H1 (cell line): ENCODE measurements at places on chromosomes 7 and 10.

DNA sequence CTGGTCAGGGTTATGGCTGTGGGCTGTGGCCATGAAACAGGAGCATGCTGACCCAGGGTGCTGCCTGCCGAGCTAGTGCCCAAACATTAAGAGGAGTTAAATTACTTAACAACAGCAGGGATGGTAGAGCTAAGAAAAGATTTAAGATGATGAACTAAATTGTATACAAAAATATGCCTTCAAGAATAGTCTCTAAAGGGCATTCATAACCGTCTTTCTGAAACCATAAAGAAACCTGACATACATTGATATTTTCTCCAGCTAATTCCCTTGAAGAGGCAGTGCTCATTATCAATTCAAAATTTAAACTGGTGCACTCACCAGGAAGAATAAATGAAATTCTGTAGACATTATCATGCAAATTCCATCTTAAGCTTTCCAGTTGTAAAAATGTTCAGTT lies 265.8 kb upstream of the TAC1 start:
- DNase-seq = no peak

DNA sequence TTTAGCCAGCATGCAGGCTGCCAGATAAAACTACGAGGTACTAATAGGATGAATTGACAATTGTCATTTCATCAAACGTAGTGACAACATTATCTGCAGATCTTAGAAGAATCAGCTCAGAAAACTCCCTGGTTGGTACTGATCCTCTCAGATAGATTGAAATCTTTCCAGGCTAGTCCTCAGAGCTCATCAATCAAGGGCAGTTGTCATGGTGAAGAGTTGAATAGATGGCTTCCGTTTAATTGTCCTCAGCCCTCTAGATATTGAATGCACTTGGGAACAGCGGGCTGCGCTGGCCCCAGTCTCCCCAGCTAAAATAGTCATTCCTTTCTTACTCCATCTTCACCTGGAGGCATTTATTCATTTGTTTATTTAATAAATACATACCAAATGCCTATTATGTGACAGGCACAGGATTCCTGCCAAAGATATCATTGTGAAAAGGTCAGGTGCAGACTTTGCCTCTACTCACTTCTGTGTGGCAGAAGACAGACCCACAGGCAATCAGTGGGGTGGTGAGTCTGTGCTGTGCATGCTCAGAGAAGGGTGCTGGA lies 1081.6 kb downstream of the TYW1 start:
- DNase-seq = no peak

DNA sequence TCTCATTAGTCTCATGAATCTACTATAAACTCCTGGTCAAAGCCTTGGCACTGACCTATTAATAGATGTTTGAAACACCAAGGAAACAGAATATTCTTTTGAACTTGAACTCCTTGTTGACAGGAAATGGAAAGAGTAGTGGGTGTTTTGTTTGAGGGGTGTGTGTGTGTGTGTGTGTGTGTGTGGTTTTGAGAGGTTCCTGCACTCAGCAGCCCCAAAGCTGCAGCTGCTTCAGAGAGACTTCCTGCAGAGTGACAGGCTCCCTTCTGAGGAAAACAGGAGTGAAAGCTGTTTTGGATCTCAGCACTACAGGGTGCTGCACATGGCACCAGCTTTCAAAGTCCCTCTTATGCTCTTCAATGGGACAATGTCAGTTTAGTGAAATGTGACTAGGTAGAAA lies 546.5 kb upstream of the STEAP1 start:
- no peak for DNase-seq

DNA sequence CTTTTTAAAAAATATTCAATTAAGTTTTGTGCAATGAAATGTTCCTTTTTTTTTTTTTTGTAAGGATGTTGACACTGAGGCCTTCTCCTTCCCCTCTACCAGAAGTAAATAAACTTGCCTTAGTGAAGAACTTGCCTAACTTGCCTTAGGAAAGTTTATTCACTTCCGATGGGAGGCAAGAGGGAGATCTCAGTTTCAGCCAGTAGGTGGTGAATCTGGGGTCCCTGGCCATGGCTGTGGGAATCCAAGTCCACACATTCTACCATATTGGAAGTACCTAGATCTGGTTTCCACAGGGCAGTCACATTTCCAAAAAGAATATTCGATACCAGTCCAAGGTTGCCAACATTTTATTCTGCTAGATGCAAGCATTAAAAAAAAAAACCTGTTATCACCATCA lies 270.9 kb downstream of the CCSER2 start:
- DNase-seq = no peak

GRCh38 chr7:81430150-81430549 lies 339.7 kb downstream of the HGF start:
- no peak for DNase-seq

- no peak for DNase-seq
These were observed 155.2 kb downstream of the ARID5B start for GRCh38 chr10:62056698-62057097.

GRCh38 chr10:48836605-48837004 lies 103.0 kb downstream of the LRRC18 start:
- no peak for DNase-seq

- DNase-seq = no peak
These were observed 34.7 kb downstream of the RBM17 start for GRCh38 chr10:6123532-6123931.

GRCh38 chr7:47978790-47979144 lies 648 bp downstream of the HUS1 start:
- DNase-seq = no peak

DNA sequence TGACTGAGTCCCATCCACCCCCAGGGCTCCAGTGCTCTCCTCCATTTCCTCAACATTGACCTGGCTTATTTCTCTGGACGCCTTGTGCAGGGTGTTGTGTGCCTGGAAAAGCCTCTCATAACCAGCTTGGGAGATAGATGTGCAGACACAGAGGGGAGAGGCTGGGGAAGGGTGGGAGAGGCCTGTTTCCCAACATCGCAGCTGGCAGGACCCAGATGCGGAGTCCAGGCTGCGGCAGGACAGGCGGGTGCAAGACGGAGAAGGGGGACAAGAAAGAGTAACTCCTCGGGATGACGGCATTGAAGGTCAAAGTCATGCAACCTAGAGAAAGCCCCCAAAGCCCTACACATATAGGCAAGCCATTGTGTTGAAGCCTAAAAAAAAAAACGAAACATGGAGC lies 54.1 kb upstream of the ANTXRL start:
- DNase-seq = no peak

GRCh38 chr10:87658858-87659555 lies 671 bp upstream of the PAPSS2 start:
- peak; percentile 59 for DNase-seq

DNA sequence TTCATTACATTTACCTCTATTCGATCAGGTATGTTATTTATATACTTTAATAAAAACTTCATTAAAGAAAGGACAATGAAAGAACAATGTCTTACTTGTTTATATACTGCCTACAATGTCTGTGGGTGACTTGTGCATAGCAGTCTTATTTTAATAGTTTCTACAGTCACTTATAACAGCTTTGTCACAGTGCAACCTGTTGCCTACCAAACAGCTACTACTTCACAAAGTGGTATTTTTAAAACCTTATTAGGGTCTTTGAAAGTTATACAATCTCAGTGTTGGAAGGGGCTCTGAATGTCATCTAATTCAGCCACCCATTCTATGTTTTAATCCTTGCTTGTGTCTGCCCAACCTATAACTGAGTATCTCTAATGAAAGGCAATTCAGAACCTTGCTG lies 19.0 kb downstream of the MTPN start:
- no peak for DNase-seq

GRCh38 chr7:128790315-128791041 lies 1.3 kb upstream of the CCDC136 start:
- DNase-seq = peak; percentile 82

DNA sequence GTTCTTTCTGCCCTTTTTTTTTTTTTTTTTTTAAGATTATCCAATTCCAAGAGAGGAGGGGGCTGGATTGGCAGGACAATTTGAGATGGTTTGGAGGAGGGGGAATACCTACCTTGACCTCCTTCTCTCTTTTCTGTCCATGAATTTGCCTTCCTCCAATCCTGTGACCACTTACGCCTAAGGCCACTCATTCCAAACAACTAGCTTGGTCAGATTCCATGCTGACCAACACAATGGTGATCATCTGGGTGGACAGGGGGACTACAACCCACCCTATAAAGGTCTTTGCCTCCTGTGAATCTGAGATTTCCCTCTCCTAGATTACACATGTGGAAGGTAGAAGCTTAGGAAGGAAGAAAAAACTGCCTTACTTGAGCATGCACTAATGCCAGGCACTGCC lies 2.3 kb upstream of the LDB1 start:
- DNase-seq = no peak

- no peak for DNase-seq
These were observed 17.5 kb upstream of the LFNG start for GRCh38 chr7:2501947-2502646.

DNA sequence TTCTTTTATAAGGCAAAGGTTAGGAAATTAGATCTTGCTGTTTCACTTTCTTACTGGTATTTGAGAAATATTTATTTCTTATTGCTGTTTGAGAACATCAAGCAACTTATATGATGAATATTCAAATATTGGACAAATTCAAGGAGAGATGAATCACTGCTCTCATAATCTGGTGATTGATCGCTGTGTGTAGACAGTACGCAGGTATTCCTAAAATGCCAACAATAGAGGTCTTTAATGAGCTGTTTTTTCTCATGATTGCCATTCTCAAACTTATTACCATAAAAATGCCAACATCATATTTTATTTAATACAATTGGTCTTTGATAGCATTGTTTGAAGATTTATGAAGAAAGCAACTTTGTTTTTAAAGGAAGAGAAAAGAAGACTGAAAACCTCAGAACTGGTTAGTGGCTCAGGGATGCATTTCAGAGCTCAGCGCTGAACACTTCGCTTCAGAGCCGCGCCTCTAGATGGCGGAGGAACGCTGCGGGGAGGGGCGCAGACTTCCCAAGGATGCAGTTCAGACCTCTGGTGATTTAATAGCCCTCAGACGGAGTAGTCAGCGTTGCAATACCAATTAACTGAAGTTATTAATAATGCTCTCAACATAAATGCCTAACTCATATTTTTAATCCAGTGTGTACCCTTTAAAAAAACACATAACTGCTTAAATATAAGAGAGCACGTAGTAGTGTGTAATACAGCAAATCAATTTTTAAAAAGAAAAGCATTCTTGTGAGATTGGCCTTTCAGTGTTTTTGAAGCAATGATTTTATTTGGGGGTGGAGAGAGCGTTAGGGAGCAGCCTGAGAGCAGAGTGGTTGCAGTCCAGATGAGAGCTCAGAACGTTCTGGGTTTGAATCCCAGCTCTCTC lies 38.5 kb upstream of the STEAP4 start:
- DNase-seq = peak; percentile 58

DNA sequence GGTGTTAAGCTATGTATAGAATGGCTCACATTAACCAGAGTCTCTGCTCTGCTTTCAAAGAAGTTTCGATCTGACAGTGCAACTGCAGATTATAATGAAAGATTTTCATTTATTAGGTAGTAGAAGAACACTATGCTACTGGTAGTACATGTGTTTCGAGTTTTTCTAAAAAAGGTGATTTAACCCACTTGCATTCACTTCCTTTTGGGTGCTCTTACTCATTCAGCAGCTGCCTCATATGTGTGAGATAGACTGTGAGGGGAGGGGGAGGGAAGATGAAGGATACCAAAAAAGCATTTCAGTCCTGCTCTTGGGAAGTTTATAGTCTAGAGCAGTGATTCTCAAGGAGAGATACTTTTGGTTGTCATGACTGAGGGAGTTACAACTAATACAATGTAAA lies 20.4 kb downstream of the PLEKHA8 start:
- no peak for DNase-seq

DNA sequence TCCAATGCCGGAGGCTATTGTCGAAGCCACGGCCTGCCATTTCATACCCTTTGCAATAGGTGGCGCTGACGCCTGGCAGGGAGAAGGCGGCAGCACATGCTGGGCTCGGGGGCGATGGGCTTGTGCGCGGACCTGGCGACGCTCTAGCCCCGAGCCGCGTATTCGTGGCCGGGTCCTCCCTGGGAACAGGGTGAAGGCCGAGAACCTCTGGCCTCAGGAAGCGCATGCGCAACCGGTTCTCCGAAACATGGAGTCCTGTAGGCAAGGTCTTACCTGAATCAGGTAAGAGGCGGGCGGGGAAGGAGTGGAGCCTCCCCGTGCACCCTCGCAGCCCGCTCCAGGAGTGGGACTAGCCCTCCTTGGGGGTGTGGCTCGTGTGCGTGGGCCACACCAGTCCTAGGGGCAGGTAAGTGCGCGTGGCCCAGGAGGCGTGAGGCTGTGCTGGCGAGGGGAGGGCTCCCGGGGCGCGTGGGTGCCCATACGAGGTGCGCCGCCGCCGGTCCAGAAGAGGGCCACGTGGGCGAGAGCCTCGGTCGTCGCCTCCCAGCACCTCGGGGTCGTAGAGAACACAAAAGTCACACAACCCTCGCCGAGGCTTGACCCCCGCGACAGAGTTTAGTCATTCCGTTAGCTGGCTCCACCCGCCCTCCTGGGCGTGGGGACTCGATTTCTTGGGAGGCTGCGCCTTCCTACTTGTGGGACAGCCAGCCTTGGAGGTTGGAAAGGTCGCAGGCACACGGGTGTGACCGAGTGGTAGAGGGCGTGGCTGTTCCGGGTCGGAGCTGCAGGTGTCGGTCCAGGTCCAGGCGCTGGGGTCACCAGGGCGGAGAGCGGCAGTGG lies 5.6 kb upstream of the MEST start:
- peak; percentile 94 for DNase-seq

DNA sequence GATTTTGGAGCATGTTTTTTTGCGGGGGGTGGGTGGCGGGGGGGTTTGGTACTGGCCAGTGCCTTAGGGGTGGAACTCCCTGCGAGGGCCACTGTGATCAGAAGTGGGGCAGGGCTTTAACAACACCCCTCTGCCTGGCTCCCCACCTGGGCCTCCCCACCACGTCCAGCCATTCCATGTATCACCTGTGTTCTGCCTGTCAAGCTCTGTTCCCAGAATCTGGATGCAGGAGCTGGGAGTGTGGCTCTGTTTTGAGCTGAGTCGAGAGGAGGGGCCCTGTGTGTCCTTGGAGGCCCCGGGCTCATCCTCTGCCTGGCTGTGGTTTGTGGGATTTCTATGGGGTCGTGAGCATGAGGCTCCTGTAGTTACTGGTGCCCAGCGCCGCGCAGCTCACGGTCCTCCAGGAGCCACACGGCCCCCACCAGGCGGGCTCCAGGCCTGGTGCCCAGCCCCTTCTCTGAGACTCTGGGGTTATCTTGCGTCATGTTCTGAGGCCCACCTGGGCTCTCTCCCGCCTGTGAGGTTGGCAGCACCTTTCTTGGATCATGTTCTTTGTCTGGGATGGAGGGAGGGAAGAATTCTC lies 29.6 kb downstream of the PFKFB3 start:
- no peak for DNase-seq
